ENCODE measurements at places on chromosomes 7 and 10.

GRCh38 chr10:132875435-132875834, 66.9 kb downstream of the CFAP46 start:
- DNase-seq: no peak

DNA sequence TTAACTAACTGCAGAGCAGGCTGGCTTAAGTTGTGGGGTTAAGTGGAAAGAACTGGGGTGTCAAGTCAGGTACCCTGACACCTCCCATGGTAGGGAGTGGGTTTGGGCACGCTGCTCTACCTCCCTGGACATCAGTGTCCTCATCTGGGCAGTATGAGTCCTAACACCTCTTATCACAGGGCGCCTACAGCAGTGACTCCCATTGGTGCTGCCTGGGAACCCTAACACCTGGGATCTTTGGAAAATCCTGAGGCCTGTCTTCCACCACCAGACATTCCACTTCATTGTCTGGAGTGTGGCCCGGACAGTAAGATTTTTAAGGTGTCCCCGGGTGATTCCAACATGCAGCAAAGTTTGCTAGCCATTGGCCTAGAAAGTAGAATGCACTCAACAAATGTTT, 239.1 kb downstream of the SKAP2 start:
- no peak for DNase-seq

DNA sequence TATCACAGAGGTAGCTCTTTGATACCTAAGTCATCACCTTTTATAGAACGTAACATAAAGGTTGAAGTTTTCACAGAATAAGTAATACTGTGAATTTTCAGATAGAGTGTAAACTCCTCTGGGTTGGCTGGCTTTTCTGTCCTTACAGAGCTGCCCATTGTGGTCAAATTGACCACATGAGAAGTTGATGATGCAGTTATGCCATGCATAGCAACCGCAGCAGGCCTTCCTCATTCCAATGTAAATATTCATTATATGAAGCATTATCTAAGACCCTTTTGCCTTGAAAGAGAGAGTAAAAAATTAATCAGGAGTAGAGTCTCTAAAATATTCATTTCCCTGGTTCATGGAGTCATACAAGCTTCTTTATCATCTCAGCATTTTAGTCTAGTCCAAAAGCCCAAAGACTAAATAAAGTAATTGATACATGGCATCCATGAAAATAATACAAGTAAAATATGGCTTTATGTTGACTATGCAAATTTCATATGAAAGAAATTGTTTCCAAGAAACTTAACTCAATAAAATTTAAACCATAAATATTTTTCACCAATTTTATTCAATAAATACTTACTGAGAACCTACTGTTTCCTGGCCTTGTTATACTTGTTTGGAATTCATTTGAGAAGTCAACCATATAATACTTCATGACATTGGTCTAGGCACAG, 516.4 kb downstream of the PCDH15 start:
- no peak for DNase-seq

DNA sequence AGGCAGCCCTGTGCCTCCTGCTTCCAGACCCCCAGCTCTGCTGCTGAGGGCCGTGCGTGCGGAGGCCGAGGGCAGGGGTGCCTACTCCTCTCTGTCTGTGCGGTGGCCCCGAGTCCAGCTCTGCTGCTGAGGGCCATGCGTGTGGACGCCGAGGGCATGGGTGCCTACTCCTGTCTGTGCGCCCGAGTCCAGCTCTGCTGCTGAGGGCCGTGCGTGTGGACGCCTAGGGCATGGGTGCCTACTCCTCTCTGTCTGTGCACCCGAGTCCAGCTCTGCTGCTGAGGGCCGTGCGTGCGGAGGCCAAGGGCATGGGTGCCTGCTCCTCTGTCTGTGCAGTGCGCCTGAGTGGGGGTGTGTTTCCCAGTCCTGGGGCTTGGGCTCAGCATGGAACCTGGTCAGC, 142.7 kb downstream of the ZMYND11 start:
- no peak for DNase-seq

DNA sequence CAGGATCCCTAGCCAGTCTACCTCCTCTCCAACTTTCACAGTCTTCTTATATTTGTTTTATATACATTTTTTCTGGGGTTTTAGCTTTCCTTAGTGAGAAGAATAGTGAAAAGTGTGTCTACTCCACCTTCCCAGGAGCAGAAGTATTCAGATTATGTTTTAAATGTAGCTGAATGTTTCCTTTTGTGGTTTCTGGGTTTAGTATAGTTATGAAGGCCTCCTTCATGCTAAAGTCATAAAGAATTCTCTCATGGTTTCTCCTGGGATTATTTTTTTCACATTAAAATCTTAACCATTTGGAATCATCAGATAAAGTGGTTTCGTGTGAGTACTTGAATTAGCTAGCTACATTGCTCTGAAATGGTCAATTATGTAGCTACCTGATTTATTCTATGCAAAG, 50.9 kb downstream of the ANKMY2 start:
- no peak for DNase-seq

DNA sequence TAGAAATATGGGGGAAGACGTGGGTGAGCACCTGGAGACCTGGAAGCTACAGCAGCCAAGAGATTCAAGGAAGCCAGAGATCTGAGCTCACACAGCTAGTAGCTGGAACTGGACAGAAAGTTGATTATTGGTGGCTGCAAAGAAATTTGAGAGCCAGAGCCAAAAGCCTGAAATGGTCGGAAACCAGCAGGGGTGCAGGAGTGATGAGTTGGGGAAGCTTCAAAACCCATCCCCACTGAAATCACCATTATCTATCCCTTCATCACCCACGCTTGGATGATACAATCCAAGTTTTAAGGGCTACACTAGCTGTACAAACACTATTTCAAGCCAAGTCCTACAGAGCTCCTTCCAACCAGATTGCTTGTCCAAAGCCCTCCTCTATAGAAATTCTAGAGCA, 296.1 kb upstream of the NEBL start:
- DNase-seq: no peak

DNA sequence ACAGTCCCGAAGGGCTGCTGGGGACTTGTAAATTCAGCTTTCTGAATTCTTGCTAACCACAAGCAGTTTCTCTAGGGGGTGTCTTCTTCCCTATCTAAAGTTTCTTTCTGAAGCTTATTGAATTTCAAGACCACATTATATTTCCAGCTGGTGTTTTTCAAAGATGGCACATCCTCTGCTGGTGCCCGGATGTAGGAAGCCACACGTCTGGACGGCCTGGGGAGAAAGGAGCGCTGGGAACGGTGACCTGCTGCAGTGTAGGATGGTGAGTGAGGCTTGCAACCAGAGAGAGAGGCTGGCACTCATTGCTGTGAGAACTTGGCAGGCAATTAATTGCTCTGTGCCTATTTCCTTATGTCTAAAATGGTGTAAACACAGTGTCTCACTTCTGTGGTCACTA, 776.4 kb downstream of the TYW1 start:
- DNase-seq: no peak

GRCh38 chr10:7130191-7130911, 280.5 kb downstream of the SFMBT2 start:
- no peak for DNase-seq

- DNase-seq: no peak
Measured at GRCh38 chr10:14327527-14327926, 3.2 kb downstream of the FRMD4A start.

DNA sequence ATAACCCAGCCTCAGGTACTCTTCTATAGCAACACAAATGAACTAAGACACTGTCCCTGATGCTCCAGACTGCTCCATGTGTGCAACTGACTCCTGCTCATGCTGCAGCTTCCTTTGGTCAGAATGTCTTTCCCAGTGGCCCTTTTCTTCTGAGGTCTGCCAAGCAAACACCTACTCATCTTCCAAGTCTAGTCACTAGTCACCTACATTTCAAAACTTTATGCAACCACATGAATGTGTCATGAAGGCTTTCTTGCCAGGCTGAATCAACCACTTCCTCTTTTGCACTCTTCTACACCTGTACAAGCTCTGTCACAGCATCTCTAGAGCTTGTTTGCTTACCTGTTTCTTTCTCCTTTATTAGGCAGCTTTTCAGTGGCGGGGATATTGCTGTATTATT, 75.8 kb downstream of the LSMEM1 start:
- DNase-seq: no peak

DNA sequence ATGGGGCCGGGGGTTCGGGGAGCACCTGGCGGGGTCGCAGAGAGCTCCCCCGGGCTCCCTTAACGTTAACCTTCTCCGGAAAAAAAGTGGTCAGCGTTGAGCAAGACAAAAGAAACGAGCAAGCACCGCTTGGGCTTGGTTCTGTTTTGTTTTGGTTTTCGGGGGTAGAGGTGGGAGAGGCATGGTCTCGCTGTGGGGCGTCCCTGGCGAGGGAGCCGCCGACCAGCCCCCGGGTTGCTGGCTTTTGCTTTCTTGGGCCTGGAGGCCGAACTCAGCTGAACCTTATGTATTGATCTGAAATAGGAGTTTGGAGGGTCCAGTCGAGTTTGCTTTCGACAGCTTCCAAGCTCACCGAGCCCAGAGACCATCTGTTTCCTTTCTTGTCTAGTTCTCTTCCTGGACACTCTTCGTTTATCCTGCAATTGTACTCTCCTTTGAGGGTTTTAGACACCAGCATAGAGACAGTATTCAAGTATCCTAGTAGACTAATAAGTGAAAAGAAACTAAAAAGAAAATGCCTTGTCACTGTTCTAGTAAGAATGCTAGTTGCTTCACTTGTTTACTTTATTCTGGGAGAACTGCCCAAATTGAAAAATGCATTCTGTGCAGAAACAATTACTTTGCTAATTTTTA, 980 bp downstream of the FHIP2A start:
- DNase-seq: peak; percentile 6

Data from activated T-helper 1 cell treated with anti-CD3 and anti-CD28 coated beads, Interleukin-2, amount 50 U/mL, for 16 hours (primary cell).